Psoas muscle (tissue), 8 donors: ENCODE measurements at places on chromosomes 12 and 14. TPM values are rescaled to one million over a fixed set of nuclear protein-coding genes. Genes with fewer than 3 reads are reported as not detected.

GPR162 gene
- polyA plus RNA-seq: 0.60 TPM

LRTM2 gene
- not detected for polyA plus RNA-seq

PELI2 gene
- 0.44 TPM for polyA plus RNA-seq

DACT1 gene
- 1.0 TPM for polyA plus RNA-seq

C12orf54 gene
- polyA plus RNA-seq: not detected

DYRK2 gene
- polyA plus RNA-seq: 10.2 TPM
